Stimulated activated CD4-positive, alpha-beta T cell treated with anti-CD3 and anti-CD28 coated beads, Interleukin-4, amount 100 ng/mL, for 24 hours (primary cell): ENCODE measurements at places on chromosomes 4 and X.

DNA sequence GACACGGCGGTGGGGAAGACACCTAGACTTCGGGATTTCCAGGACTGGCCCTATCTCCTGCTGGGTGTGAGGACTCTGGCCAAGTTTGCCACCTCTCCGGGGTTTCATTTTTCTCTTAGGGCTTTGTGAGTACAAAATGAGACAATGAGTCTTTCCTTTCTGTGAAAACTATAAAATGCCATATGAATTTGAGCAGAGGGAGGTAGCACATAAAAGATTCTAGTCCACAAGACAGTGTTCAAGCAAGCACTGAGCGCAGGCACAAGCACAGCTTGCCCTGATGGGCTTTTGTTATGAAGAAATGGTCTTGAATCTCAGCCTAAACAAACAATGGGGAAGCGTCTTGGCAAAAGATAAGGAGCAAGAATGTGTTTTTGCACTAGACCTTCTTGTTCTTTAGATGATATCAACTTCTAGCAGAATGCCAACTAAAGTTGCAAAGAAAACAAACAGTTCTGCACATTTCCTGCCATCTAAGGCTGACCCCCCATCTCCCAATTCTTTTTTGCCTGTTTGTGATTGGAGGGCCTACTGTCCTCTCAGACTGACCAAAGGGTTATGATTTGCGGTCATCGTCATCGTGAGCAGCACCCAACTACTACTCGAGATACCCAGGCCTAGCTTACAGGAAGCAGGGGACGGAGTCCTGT, 73.0 kb upstream of the ZNF518B start:
- no peak for DNase-seq

DNA sequence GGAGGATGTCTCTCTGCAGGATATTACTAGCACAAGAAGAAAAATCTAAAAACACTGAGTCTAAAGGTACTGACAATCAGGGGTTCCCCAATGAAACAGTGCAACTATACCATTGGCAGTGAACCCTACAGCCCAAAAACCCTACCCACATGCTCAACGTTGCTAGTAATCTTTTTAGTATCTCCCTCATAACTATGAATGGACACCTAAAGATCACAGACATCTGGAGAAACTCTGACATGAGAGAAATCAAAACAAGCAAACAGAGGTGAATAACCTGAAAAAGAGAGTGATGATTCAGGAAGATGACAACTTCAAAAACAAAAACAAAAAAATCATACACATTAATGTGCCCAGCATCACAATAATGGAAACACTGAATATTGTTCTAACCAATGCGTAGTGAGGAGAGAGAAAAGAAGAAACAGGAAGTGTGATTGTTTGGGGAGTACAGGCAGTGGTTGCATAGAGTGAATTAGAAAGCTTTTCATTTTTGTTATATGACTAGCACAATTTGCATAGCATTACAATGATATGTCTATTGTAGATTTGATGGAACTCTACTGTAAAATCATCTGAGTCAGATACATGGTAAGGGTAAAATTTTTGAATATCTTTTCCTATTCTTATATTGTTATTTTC, 78.9 kb upstream of the FMR1 start:
- no peak for DNase-seq

GRCh38 chr4:113996599-113997177, 17.2 kb upstream of the ARSJ start:
- no peak for DNase-seq

DNA sequence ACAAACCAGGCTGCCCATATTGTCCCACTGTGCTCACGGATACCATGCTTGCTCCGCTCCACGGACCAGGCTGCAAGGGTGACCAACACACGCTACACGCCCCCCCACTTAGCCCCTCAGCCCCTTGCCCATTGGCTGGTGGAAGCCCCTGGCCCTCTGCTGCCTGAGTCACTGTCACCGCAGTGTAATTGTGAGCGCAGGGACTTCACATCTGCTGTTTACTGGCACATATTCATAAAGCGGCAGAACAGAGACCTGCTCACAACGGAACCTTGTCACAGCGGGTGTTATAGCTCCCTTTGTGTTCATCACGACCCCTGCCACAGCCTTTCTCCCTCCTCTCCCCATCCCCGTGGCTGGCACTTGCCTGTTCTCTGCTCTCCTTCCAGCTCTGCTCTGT, 83.7 kb downstream of the PSAPL1 start:
- DNase-seq, result no peak

DNA sequence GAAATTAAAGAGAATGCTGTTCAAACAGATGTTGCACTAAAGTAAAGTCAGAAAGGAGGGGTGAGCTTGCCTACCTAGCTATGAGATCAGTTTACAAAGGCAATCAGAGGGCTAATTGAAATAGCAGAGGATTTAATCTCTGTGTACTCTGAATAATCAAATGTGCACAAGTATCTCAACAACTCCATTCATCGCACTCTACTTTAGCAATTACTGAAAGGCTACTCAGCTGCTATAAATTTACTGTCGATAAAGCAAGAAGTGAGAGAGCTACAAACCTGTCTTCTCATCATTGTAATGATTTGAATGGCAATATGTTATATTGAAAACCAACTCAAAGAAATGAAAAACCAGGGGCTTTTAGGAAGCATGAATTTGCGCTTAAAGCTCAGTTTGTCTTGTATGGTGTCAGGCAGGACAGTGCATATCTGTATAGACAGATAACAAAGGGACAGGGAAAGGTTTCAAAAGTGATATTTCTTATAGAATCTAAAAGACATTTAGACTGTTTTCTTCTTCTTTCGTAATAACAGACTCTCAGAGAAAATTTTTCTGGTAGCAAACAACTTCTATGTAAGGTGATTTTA, 34.8 kb downstream of the GC start:
- DNase-seq, result no peak

GRCh38 chrX:36019125-36019524, 99.6 kb downstream of the CFAP47 start:
- no peak for DNase-seq
